ENCODE measurements at places on chromosomes 2 and 18.
A peak's percentile ranks its signal among the peaks of the same experiment; 100 is the strongest.

DNA sequence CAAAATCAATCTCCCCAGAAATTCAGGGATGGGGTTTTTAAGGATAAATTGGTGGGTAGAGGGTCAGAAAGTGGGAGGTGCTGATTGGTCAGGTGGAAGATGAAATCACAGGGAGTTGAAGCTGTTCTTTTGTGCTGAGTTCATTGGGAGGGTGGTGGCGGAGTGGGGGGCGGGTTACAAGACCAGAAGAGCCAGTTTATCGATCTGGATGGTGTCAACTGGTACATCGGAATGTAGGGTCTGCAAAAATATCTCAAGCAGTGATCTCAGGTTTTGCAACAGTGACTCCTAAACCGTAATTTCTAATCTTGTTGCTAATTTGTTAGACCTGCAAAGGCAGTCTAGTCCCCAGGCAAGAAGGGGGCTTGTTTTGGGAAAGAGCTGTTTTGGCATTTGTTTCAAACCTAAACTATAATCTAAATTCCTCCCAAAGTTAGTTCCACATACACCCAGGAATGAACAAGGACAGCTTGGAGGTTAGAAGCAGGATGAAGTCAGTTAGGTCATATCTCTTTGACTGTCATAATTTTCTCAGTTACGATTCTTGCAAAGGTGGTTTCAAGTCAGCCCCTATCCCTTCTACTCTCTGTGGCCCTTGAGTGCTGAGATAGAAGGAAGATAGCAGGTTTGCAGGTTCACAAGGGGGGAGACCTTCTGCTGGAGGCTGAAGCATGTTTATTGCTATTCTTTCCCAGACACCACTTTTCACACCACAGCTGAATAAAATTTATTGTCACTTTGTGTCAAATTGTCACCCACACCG, 12.3 kb upstream of the CXXC1 start:
- no peak for DNase-seq

- DNase-seq: no peak
These were observed 184.6 kb upstream of the ERBB4 start for GRCh38 chr2:212723226-212723625.

DNA sequence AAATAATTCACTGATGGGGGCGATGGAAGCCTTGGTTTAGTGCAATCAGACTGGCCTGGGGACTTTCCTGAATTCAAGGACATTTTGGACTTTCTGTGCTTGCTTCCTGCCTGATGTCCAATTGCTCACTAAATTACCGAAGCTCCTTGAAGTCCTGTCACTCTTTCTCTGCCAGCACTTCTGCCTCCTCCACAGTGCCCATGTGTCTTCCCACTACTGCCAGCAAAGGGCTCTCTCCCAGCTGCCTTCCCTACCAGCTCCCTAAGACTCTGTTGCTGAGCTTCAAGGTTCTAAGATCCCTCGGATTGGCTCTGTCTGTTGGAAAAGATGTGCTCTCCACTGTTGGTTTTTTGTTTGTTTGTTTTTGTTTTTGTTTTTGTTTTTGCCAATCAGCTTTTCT, 158.1 kb downstream of the MTCL1 start:
- DNase-seq: no peak

DNA sequence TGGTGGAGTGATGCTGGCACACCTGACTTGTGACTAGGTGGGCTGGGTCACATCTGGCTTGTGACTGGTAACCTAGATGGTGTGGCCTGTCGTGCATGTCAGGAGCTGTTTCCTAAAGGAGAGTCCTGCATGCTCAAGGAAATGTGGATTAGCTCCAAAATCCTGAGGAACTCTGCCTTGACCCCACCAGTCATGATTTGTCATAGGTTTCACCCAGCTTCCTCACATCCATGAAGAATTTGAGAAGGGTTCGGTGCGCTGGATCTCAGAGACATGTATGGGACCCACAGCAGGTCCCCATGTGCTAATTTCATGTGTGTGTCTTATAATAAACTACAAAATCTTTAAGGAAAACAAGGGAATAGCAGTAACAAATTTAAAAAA, 107.2 kb downstream of the COL6A3 start:
- DNase-seq: no peak

- no peak for DNase-seq
These were observed 49.3 kb downstream of the SP110 start for GRCh38 chr2:230170532-230170931.

GRCh38 chr2:176997074-176997791, 215.4 kb upstream of the HNRNPA3 start:
- DNase-seq: peak; percentile 39

DNA sequence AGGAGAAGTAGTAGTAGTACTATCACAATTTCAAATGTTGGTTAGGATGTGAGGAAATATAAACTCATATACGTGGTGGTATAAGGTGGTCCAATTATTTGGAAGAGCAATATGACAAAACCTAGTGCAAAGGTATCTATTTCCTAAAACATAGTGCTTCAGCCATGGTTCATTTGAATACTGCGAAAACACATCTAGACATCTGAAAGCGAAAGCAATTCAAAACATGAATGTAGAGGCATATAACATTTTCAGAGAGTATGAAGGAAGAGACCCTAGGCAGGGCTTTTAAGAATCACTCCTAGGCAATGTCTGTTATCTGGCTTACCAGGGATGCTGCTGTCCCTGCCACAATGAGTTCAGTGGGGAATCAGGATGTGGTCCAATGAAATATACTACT, 1085.8 kb downstream of the TDRD15 start:
- no peak for DNase-seq

DNA sequence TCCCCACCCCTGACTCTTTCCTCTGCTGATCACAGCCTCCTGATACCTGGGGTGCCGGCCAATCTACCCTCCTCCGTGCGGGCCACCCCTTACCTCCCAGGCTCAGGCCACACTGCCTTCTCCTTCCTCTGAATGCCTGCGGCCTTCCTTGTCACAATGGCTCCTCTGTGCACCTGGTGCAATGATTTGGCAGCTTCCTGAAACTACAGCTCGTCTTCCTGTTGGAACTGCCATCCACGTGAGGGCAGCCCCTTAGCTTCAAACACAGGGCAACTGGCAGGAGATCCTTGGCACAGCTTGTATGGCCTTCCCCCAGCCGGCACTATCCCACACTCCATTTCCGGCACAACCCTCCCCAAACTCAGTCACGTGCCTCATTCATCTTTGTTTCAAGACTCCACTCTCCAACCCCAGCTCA, 69.0 kb downstream of the STPG4 start:
- DNase-seq: no peak

DNA sequence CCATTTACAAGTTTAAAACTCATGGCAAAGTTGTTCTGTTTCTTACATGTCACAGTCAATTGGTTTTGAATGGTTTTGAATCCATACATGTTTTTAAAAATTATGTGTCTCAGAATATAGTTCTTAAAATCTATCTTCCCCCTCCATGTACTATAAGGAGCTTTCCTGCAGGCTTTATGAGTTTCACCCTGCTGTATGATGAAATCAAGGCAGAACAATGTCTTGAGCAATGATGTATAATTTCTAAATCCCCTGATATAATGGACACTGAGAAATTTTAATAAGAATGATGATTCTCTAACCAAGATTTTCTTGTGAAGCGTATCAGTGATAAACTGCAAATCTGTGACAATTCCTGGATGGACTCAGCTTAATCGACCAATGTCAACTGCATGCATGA, 10.6 kb upstream of the ZNF516 start:
- no peak for DNase-seq

GRCh38 chr2:240626531-240627300, 1.4 kb downstream of the GPR35 start:
- DNase-seq: peak; percentile 60

GRCh38 chr2:85797263-85797660, 43.5 kb downstream of the ATOH8 start:
- DNase-seq: no peak

- peak; percentile 24 for DNase-seq
These were observed 86.8 kb downstream of the SEMA4F start for GRCh38 chr2:74740741-74741431.

GRCh38 chr2:71243634-71244301, 16.9 kb upstream of the PAIP2B start:
- no peak for DNase-seq

- DNase-seq: peak; percentile 12
These were observed 206.7 kb downstream of the SH3RF3 start for GRCh38 chr2:109335631-109336176.

- no peak for DNase-seq
These were observed 52.2 kb upstream of the KCNH7 start for GRCh38 chr2:162890690-162891311.

DNA sequence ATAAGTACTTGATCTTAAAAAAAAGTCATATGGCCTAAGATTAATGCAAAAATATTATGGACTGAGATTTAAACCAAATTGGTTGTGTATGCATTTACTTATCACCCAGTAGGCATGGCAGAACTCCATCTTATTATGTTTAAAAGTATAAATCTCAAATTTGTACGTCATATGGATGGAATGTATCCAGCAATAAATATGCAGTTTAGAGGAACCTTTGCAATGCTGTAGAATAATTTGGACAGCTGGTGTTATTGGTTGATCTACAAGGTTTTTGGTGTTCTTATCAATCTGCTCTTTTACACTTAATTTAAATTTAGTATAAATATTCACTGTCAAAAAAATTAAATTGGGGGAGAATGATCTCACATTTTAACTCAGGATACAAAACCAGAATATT, 640.2 kb downstream of the SATB2 start:
- no peak for DNase-seq

Measured in stimulated activated CD4-positive, alpha-beta T cell treated with anti-CD3 and anti-CD28 coated beads, Interleukin-1b, Interleukin-23, amount 100 ng/mL, for 48 hours (primary cell).